Stimulated activated CD4-positive, alpha-beta T cell treated with anti-CD3 and anti-CD28 coated beads, Interleukin-15, amount 100 ng/mL, for 1 hour (primary cell): ENCODE measurements at places on chromosomes 6 and 20.

- DNase-seq, result no peak
Observed at GRCh38 chr6:21846541-21847451, 253.2 kb downstream of the SOX4 start.

- DNase-seq, result peak; percentile 34
Observed at GRCh38 chr20:54199721-54200176, 8.1 kb upstream of the PFDN4 start.

- no peak for DNase-seq
Observed at GRCh38 chr20:49893242-49894072, 21.9 kb downstream of the SPATA2 start.

- DNase-seq, result no peak
Observed at GRCh38 chr6:20575125-20575524, 40.9 kb downstream of the CDKAL1 start.

DNA sequence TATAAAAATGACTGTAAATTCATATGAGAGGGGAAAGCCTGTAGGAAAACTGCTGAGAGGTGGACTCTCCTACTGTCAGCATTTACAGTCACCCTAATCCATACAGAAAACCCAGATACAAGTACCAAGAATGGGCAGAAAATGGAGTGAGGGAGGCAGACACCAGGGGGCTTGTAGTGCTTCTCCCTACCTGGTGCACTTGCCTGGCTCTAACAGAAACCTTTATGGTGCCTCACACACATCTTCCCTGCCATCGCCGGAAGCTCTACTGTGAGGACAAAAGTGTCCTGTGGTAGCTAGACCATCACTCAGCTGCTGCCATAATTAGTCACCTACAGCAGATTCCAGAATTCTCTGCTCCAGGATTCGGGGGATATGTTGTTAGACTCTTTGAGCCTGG, 441.3 kb downstream of the TFAP2B start:
- no peak for DNase-seq

DNA sequence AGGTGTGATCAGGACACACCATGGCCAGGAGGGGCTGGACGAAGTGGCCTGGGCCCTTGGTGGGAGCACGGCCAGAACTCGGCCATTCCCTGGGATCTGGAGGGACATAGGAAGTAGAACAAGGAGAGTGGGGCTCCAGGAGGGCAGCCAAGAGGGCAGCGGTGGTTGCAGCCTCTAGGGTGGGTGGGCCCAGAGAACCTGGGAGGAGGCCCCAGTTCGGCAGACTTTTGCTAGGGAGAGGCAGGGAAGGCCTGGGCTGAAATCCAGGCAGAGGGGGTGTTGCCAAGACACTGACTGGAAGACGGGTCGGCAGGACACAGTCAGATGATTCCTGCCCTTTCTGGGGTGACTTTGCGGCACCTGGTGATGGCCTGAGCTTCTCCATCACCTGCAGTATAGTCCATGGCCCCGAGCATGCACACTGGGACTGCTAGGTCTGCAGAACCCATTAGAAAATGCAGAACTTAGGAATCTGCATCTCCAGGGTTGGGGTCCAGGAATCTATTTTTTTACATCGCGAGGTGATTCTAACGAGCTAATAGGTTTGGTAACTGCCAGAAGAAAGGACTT, 224.8 kb downstream of the SYNDIG1 start:
- DNase-seq, result no peak

GRCh38 chr6:145199961-145200360, 535.4 kb downstream of the EPM2A start:
- no peak for DNase-seq
